Neuronal stem cell (in vitro differentiated cells): ENCODE measurements at places on chromosomes 6 and 20.

GRCh38 chr6:51153109-51153508 lies 334.4 kb downstream of the TFAP2B start:
- DNase-seq: no peak

GRCh38 chr6:10033223-10033829 lies 381.5 kb downstream of the TFAP2A start:
- DNase-seq: no peak

DNA sequence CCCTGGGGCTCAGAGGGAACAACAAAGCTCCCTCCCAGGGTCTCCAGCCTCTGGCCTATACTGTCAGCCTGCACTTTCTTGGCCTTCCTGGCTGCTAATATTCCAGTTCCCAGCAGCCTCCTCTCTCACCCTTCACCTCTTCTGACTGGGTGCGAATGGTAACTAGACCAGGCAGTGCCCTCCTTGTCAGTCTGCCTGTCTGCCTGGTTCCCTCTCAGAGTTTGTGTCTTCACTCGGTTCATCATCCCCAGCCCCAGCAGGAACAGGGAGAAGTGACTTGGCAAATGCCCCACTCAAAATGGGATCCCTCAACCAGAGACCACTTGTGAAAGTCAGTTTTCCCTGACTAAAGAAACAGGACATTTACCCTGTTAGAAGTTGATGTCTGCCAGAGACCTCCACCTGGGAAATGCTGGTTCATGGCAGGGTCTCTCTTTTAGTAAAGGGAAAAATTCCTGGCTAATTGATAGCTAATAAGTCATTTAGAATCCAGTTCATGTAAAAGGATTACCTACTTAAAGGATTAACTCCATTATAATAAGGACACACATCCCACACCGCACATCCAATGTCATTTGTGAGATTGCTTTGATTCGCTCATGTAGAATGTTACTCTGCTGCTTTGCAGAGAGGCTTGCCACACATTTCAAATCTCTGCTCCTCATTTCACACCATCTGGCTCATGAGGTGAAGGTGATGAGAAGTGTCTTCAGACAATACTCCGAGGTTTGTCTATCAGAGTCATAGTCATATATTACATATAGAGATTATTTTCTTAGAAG lies 18.6 kb upstream of the MICB start:
- no peak for DNase-seq

GRCh38 chr6:45458672-45459071 lies 80.9 kb upstream of the SUPT3H start:
- no peak for DNase-seq

- no peak for DNase-seq
Observed at GRCh38 chr6:16973051-16973450, 128.8 kb upstream of the STMND1 start.

GRCh38 chr6:11341867-11342266 lies 109.4 kb upstream of the NEDD9 start:
- DNase-seq: no peak

GRCh38 chr20:61320691-61321425 lies 68.8 kb downstream of the CDH4 start:
- no peak for DNase-seq

- no peak for DNase-seq
Observed at GRCh38 chr6:163367497-163368183, 46.9 kb upstream of the QKI start.

DNA sequence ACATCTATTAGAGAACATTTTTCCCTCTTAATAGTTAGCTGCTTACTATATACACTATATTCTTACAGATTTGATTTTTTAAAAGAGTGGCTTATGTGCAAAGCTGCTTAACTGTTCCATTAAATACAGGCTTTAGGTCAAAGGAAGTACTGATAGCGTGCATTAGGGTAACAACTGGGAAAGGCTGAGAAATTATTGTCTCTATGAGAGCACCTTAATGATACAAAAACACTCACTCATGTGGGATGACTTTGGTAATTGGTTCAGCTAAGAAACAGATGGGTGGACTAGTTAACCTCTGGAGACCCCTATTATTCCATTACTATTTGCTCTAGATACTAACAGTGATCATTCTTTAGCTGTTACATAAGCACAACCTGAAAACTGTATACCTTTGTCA lies 4.0 kb downstream of the DCDC2 start:
- no peak for DNase-seq
